ENCODE measurements at places on chromosomes 7 and 10.
A peak's percentile ranks its signal among the peaks of the same experiment; 100 is the strongest.

DNA sequence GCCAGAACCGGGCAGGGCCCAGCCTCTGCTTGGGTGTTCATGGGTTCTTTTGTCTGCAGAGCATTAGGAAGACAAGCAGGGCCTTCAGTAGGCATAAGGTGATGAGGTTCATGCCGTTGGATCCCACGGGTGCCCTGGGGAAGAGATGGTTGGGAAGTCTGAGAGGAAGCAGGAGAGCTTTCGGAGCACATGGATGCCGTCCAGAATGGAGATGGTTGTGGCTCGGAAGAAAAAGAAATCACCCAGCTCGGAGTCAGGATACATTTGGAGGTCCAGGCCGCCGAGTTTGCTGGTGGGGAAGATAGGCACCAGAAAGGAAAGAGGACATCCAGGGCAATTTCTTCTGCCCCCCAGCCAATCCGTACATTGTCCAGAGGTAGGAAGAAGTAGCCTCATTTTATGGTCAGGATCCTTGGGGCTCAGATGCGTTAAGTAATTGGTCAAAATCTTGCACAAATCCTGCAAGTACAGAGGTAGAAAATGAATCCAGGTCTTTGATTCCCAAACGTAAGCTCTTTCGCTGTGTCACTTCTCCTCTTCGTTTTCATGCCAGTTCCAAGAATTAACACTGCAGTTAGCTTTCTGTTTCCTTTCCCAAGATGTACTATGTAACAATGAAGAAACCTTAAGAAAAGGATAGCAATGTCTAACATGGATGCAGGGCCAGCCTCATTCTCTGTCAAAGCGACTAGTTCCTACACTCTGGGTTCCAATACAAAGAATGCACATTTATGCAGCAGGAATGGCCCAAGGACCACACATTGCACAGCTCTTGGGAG, 147.8 kb upstream of the KLF6 start:
- DNase-seq: peak; percentile 91

DNA sequence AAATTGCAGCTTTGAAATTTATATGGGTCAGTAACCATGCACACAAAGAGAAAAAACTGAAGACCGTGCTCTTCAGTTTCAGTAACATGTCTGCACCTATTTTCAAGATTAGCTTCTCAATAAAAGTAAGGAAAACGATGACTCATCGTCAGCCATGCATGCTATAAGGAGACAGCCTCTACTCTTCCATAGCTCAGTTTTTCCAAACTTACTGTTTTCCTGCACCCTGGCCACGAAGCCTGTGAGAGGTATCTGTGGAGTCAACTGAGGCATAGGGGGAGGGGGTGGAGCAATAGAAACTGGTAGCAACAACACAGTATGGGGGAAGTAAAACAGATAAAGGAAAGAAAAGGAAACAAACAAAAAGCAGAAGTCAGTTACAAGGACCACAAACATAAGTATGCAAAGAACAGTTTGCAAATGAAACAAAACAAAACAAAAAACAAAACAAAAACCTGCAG, 58.0 kb downstream of the PDSS1 start:
- peak; percentile 82 for DNase-seq

DNA sequence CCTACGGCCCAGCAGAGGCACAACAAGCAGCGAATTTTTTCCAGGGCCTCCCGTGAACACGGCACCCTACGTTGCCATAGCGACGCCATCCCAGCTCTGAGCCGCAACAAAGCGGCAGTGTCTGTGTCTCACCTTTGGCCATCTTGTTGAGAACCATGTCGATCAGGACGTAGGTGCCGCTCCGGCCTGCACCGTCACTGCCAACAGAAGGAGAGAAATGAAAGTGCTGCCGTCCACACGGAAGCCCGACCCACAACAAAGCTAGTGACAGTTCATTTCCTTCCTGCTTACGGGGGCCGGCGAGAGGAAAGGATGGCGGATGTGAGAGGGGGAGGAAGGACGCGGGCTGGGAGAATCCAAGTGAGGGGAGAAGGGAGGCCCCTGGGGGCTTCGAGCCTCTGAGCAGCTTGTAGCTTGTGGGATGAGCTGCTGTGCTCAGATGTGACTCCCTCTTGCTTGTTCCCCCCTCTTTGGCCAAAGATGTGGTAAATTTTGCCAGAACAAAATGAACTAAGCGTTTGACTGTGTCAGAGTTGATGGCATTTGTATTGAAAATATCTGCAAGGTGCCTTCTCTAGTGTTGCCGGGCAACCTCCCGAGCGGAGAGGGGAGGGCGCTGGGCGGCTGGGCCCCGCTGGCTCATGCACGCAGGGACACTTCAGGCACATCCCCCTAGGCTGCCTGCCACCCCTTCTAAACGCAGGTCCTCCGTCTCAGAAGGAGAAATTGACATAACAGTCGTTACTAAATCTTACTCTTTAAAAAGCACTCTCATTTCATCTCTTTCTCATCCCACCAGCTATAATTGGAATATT, 232.2 kb downstream of the DNAJB6 start:
- peak; percentile 4 for DNase-seq

- no peak for DNase-seq
Measured at GRCh38 chr7:2225336-2225735, 7.4 kb downstream of the MAD1L1 start.

DNA sequence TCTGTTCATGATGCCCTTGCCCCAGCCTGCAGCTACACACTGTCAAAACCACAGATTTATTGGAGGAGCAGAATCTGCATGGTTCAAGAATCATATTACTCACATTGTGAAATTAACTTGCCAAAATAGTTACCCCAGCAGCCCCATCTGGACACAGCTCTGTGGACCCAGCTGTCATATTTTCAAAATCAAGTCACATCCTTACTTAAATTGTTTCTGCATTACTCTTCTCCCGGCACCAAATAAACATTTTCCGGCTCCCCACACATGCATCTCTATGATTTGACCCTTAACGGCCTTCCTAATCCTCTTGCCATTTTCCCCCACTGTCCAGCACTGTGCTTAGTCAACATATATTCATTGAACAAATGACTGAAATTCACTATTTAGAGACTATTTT, 43.8 kb upstream of the GPR26 start:
- no peak for DNase-seq

DNA sequence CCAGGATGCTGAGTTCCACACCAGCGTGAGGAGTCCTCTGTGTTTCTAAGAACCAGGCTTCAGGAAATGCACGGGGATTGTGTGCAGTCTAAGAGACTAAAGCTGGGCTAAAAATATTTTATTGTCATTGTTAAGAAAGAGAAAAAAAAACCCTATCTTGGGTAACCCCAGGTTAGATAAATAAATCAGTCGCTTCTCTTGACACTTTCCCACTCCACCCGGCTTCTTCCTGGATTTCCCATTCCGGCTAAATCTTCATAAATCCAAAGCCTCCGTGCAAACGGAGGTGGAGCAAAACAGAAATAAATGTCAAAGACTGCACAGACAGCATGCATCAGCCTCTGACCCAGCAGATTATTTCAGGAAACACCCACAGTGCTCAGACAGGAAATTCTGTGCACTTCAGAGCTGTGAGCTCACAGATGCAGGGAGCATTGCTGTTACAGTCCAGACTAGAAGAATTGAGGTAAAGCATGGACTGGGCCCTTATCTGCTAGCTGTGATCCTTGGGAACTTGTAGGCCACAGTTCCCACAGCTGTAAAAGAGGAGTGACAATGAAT, 44.8 kb upstream of the GRID1 start:
- DNase-seq: peak; percentile 78

- DNase-seq: peak; percentile 94
Measured at GRCh38 chr10:86440874-86441843, 74.6 kb upstream of the GRID1 start.

GRCh38 chr10:24721229-24722106, 2.2 kb downstream of the ARHGAP21 start:
- peak; percentile 8 for DNase-seq

DNA sequence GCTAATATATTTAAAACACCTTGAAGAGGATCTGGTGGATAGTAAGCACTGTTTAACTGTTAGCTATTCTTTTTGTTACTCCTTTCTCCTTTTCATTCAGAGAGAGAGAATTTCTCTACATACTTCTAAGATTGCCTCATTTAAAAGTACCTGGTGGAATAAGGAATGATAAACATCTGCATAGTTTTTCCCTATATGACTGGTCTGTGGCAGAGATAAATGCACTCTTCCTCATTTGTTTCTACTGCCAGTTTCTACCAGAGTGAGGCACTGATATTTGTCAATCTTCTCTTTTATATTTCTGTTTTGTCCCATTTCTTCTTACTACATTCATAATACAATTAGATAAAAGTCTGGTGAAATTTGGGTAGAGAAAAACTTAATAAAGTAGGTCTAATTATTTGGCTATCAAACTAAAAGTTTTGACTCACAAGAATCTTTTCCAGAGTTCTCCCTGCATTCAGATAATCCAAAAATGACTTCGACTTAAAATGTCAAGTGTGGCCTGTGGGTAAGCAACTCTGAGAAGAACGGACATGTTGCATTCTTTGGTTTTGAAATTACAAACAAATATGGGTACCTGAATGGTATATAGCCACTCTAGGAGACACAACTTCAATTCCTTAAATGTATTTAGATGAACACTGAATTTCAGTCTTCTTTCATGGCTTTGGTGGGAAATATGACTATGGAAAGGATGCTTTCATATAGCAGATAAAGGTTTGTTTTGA, 38.8 kb downstream of the RNLS start:
- no peak for DNase-seq

- no peak for DNase-seq
Measured at GRCh38 chr10:96794836-96795733, 37.0 kb upstream of the LCOR start.

All from inflammatory macrophage treated with lipopolysaccharide for 4 hours (primary cell).